ENCODE measurements at places on chromosomes 7 and 10.

DNA sequence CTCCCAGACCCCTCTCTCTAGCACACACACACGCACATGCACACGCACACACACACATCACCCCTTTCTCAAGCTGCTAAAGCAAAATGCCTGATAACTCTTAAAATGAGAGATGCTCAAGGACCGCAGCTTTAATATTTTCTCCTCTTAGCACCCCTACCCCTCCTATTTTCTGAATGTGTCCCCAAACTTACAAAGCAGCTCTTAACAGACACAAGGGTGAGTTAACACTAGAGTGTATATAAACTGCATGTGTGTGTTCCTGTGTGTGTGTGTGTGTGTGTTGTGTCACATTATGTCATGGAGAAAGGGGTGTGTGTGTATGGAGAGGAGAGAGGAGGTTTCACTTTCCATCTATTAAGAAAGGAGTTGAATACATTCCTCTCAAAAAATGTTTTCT, 1.3 kb downstream of the PTN start:
- no peak for DNase-seq

- no peak for DNase-seq
Measured at GRCh38 chr10:5266804-5267203, 70.2 kb downstream of the AKR1C4 start.

DNA sequence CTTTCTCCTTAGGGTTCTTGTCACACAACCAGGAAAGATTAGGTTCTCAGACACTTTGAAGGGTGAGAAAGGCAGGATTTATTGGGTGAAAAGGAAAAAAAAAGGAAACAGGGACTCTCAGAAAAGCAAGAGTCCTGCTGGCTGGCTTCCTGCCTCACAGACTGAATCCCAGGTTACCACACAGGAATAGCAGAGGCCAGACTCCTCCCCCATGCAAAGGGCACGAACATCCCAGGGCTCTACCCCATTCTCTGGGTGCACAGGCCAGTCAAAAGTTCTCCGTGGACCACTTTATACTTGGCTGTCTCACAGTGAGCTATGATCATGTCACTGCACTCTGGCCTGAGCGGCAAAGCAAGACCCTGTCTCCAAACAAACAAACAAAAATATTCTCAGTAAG, 42.6 kb downstream of the HOXA1 start:
- DNase-seq, result no peak

- DNase-seq, result no peak
Measured at GRCh38 chr7:31873816-31874597, 187.0 kb downstream of the PPP1R17 start.

- no peak for DNase-seq
Measured at GRCh38 chr10:1084011-1084950, 28.1 kb downstream of the WDR37 start.

DNA sequence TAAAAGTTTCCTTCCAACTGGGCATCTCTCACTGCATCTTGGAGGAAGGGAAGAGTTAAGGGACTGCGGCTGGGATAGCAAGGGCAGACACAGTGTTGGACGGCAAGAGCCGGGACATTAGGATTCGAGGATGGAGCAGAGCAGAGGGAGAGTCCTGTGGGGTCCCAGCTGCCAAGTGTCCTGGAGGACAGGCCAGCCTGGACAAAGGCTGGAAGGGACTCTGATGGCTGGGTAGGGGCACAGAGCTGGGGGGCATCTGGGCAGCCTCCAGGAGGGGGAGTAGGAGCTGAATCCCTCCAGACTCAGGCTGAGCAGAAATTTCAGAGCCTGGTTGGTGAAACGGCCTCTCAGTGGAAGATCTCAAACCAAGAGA, 19.2 kb downstream of the SFTPA1 start:
- DNase-seq, result no peak

GRCh38 chr7:32155712-32156111, 85.5 kb upstream of the PDE1C start:
- DNase-seq, result no peak

Measured in activated CD4-positive, alpha-beta T cell treated with anti-CD3 and anti-CD28 coated beads, Interleukin-2, Interleukin-4, amounts not matched to agents 100 ng/mL and 50 ng/mL, durations not matched to agents 16 hours and 8 hours (primary cell).